ENCODE measurements at places on chromosomes 3 and 15.

DNA sequence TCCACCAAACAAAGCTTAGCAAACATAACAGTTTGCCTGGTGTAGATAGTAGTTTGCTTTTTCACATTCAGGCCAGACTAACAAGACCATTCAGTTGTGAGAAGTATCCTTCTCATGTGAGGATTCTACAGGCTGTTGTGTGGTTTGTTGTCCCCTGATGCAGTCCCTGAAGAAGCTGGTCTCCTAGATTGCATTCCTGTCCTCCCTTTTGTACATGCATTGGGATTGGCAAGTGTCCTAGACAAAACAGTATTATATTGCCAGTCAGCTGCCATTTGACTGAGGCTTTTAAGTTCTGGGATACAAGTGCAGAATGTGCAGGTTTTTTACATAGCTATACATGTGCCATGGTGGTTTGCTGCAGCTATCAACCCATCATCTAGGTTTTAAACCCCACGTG lies 362.0 kb upstream of the IL12A start:
- no peak for DNase-seq
- no peak overlapping the region for H3K27ac ChIP-seq
- H3K4me1 ChIP-seq = no peaks in the 10 kb centered on the region
- H3K27me3 ChIP-seq = no peaks in the 10 kb centered on the region

- no peaks in the 10 kb centered on the region for H3K27me3 ChIP-seq
- no peak overlapping the region for H3K4me3 ChIP-seq
- H3K4me1 ChIP-seq = no peaks in the 10 kb centered on the region
- no peaks in the 10 kb centered on the region for H3K36me3 ChIP-seq
Observed at GRCh38 chr3:124431331-124431994, 298.8 kb upstream of the UMPS start.

DNA sequence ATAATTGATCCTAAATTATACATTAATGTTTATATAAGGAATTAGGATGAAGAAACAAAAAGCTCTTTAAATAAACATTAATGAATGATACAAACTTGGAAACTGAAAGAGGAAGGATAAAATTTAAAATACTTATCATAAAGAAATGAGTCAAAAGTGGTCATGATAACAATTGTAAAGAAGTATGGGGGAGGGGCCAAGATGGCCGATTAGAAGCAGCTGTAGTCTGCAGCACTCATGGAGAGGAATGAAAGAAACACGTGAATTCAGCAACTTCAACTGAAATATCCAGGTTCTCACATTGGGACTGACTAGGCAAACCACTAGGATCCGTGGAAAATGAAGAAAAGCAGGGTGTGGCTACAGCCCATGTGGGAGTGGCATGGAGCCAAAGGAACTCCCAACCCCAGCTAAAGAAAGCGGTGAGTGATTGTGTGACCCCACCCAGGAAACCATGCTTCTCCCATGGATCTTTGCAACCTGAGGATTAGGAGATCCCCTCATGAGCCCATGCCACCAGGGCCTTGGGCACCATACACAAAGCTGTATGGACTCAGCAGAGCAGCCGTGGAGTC lies 13.1 kb upstream of the CP start:
- H3K27me3 ChIP-seq = no peaks in the 10 kb centered on the region
- H3K4me1 ChIP-seq = no peaks in the 10 kb centered on the region
- no peak overlapping the region for H3K27ac ChIP-seq

GRCh38 chr3:42066516-42067181 lies 24.5 kb upstream of the TRAK1 start:
- H3K4me3 ChIP-seq = peak overlapping the region; percentile 25
- peaks cover 55% of the 10 kb centered on the region for H3K4me1 ChIP-seq
- no peak for DNase-seq
- no peaks in the 10 kb centered on the region for H3K27me3 ChIP-seq

DNA sequence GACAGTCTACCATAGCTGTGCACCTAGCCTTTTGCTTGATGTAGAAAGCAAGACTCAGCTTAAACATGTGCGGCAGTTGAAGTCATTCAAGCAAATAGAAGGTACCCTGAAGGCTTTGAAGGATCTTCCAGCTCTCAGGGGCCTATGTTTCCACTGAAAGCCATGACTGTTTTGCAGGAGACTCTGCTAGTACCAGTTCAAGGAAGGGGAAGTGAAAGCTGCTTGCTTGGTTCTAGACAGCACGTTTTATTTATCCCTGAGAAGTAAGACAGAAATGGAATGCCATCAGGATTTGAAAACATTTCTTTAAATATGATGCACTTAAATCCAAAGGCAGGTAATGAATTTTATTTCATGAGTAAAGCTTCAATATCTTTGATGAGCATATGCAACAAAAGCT lies 311.4 kb downstream of the PDCD6IP start:
- DNase-seq = no peak
- H3K27me3 ChIP-seq = no peaks in the 10 kb centered on the region
- H3K27ac ChIP-seq = no peak overlapping the region
- H3K36me3 ChIP-seq = no peaks in the 10 kb centered on the region
- no peaks in the 10 kb centered on the region for H3K4me1 ChIP-seq

GRCh38 chr3:175672119-175672689 lies 813.1 kb downstream of the NAALADL2 start:
- no peak overlapping the region for H3K27ac ChIP-seq
- no peak for DNase-seq
- H3K4me1 ChIP-seq = no peaks in the 10 kb centered on the region
- peak overlapping the region; percentile 41 for H3K4me3 ChIP-seq
- no peaks in the 10 kb centered on the region for H3K27me3 ChIP-seq

- peaks cover 9% of the 10 kb centered on the region for H3K4me1 ChIP-seq
- H3K27ac ChIP-seq = no peak overlapping the region
- no peaks in the 10 kb centered on the region for H3K36me3 ChIP-seq
- no peak overlapping the region for H3K4me3 ChIP-seq
- no peak for DNase-seq
Observed at GRCh38 chr3:30082652-30083051, 523.7 kb upstream of the TGFBR2 start.

- no peak overlapping the region for H3K27ac ChIP-seq
- H3K4me3 ChIP-seq = no peak overlapping the region
- no peaks in the 10 kb centered on the region for H3K27me3 ChIP-seq
- H3K36me3 ChIP-seq = peaks cover 15% of the 10 kb centered on the region
- DNase-seq = peak; percentile 59
- H3K4me1 ChIP-seq = peaks cover 15% of the 10 kb centered on the region
Observed at GRCh38 chr3:53194210-53195065, 33.4 kb downstream of the PRKCD start.

GRCh38 chr3:185716436-185717108 lies 108.3 kb downstream of the IGF2BP2 start:
- H3K4me3 ChIP-seq = no peak overlapping the region
- no peaks in the 10 kb centered on the region for H3K36me3 ChIP-seq
- H3K27me3 ChIP-seq = peaks cover 2% of the 10 kb centered on the region
- no peak overlapping the region for H3K27ac ChIP-seq

DNA sequence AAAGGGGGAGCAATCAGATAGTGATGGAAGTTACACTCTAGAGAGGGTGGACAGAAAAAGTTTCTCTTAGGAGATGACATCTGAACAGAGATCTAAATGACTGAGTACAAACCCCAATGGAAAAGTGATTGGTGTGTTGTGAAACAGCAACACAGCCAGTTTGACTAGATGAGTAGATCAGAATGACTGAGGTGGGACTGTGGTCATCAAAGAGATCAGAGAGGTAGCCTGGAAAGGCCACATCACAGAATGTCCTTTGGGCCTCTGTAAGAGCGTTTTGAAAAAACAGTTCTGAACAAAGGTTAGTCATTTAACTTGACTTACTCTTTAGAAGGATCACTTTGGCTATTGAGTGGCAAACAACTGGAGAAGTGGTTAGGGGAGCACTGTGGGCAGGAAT lies 10.6 kb downstream of the LRRC58 start:
- no peaks in the 10 kb centered on the region for H3K36me3 ChIP-seq
- H3K4me3 ChIP-seq = no peak overlapping the region
- H3K27me3 ChIP-seq = no peaks in the 10 kb centered on the region

GRCh38 chr3:70980646-70981170 lies 602.8 kb downstream of the FOXP1 start:
- H3K4me1 ChIP-seq = peaks cover 24% of the 10 kb centered on the region
- no peak overlapping the region for H3K27ac ChIP-seq
- no peaks in the 10 kb centered on the region for H3K27me3 ChIP-seq
- H3K36me3 ChIP-seq = peaks cover 6% of the 10 kb centered on the region

DNA sequence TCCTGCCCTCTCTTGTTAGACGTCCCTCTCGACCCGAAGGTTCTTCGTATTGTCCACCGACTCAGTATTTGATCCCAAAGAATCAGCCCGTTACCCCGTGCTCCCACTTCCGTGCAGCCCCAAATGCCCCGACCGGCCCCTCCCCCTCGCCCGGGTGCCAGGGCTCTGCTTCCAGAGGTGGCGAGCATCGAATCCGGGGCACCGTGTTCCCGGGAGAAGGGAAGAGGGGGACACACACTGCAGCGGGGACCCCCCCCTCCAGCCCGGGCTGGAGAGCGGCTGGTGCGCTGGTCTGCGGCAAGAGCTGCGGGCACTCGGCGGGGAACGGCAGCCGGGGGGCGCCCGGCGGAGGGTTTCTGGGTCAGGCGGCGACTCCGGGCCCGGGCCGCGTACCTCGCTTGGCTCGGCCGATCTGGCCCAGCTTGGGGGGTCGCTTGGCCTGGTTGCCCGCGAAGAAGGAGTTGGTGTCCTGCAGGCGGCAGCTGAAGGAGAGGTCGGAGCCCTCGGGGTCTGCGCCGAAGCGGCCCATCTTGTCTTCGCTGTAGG lies 556 bp downstream of the CAMK2N2 start:
- H3K27me3 ChIP-seq = peaks cover 2% of the 10 kb centered on the region
- H3K4me3 ChIP-seq = peak overlapping the region; percentile 58
- peaks cover 18% of the 10 kb centered on the region for H3K4me1 ChIP-seq
- no peaks in the 10 kb centered on the region for H3K36me3 ChIP-seq
- no peak for DNase-seq
- H3K27ac ChIP-seq = no peak overlapping the region

DNA sequence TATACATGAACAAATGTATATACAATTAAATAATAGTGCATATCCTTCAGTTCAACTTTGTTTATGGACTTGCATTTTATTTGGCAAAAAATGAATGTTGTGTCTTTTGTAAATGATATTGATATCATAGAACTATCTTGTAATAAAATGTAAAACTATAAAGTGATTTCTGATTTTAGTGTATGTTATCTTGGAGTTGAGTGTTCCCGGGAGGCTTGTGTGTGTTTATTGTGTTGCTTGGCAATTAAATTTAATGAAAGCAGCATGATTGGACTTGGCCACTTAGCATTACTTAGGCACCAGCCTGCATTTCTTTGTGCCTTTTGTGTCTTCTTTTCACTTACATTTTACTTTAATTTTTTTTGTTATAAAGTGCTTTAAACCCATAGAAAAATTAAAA lies 10.6 kb downstream of the ARHGEF26 start:
- H3K27me3 ChIP-seq = no peaks in the 10 kb centered on the region
- H3K27ac ChIP-seq = no peak overlapping the region
- H3K4me3 ChIP-seq = no peak overlapping the region
- H3K36me3 ChIP-seq = no peaks in the 10 kb centered on the region
- H3K4me1 ChIP-seq = no peaks in the 10 kb centered on the region

DNA sequence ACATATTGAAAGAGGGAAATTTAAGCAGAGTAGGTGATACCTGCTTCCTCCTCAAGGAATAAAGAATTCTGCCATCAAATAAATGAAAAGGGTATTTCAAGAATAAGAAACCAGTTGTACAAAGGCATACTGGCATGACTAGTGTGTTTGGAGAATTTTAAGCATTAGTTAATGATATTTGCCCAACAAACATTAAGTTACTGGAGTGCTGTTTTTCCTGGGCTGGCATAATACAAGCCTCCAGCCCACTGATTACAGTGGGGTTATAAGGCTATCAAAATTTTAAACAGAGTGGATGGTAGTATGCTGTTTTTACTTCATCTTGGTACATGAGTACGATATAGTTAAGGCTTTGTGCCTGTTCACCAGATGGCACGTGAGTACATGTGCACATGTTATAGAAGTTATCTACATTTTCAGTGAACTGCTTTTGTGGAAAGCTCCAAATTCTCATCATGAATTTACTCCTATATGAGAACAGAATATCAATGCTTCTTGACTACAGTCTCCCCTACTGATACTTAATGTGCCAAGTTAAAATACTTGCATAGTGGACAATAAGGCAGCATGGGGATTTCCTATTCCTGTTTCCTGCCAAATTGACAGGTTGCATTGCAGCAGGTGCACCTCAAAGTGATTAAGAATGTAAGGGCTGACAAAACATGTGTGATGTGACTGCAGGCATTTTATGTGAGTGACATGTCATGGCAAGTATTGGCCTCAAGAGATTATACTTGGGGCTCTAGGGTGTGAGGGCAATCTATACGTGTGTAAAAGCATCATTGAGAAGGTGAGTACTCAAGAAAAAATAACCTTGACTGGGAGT lies 14.9 kb downstream of the NAALADL2 start:
- no peak overlapping the region for H3K27ac ChIP-seq
- H3K36me3 ChIP-seq = no peaks in the 10 kb centered on the region
- no peaks in the 10 kb centered on the region for H3K27me3 ChIP-seq

DNA sequence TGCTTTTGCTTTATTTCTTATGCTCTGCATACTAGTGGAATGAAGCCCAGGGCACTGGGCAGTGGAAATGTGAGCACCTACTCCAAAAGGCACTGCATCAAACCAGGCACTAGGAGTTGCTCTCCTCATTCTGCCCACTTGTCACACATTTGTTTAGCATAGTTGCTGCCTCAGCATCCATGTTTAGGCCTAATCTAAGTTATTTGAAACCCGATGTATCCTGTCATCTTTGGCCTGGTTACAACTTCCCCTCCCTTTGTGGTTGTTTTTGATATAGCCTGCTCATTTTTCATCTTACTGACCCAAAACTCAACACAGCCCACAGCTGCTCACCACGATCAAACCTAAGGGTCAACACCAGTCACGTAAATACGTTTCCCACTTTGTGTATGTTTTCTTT lies 82.2 kb upstream of the SELENOK start:
- H3K4me3 ChIP-seq = no peak overlapping the region
- DNase-seq = no peak
- peaks cover 2% of the 10 kb centered on the region for H3K27me3 ChIP-seq
- H3K36me3 ChIP-seq = no peaks in the 10 kb centered on the region
- no peak overlapping the region for H3K27ac ChIP-seq

DNA sequence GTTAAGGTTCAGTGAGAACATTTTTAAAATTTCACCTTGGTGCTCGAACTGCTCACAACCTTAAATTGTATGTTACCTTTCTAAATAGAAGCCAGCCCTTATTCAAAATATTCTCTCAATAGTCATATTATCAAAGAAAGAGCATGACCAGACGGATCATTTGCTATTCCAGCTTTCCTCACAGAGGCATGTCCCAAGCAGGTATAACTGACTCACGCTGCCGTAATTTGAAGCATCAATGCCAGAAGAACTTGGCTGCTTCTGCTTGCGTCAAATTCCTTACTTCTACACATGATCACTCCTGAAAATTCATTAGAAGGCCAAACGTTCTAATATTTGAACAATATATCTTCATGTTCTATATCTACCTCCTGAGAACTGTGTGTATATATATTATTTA lies 69.5 kb upstream of the VGLL4 start:
- H3K4me1 ChIP-seq = peaks cover 8% of the 10 kb centered on the region
- H3K27me3 ChIP-seq = no peaks in the 10 kb centered on the region
- H3K27ac ChIP-seq = no peak overlapping the region
- H3K36me3 ChIP-seq = no peaks in the 10 kb centered on the region
- DNase-seq = no peak

GRCh38 chr15:73142802-73143762 lies 90.8 kb downstream of the NEO1 start:
- no peaks in the 10 kb centered on the region for H3K27me3 ChIP-seq
- H3K4me3 ChIP-seq = no peak overlapping the region
- no peak for DNase-seq
- no peak overlapping the region for H3K27ac ChIP-seq
- no peaks in the 10 kb centered on the region for H3K4me1 ChIP-seq
- H3K36me3 ChIP-seq = peaks cover 14% of the 10 kb centered on the region

- DNase-seq = peak; percentile 75
- H3K36me3 ChIP-seq = no peaks in the 10 kb centered on the region
- no peaks in the 10 kb centered on the region for H3K4me1 ChIP-seq
- no peaks in the 10 kb centered on the region for H3K27me3 ChIP-seq
Observed at GRCh38 chr15:52078876-52079700, 33.5 kb downstream of the BCL2L10 start.
